ENCODE measurements at places on chromosomes 12 and 14.

DNA sequence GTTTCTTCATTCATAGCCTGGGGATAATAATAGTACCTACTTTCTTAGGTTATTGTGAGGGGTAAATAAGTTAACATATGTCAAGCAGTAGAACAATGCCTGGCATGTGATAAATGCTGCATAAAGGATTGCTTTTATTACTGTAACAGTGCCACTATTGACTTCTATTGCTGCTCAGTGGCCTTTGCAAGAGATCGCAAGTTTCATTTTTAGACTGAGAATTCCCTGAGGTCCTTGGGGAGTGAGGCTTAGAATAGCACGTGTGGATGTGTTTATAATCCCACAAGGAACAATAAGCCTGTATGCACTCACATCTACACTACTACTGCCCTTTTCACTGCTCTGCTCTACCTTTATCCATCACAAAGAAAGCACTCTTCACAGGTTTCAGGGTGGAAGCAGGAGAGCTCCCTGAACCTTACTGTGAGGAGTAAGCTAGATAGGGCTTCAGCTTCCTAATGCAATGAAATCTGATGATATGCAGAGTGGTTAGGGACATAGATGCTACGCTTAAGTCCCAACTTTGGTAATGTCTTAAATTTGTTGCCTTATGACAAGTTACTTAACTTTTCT, 302.6 kb downstream of the SNAPC1 start:
- DNase-seq, result no peak

DNA sequence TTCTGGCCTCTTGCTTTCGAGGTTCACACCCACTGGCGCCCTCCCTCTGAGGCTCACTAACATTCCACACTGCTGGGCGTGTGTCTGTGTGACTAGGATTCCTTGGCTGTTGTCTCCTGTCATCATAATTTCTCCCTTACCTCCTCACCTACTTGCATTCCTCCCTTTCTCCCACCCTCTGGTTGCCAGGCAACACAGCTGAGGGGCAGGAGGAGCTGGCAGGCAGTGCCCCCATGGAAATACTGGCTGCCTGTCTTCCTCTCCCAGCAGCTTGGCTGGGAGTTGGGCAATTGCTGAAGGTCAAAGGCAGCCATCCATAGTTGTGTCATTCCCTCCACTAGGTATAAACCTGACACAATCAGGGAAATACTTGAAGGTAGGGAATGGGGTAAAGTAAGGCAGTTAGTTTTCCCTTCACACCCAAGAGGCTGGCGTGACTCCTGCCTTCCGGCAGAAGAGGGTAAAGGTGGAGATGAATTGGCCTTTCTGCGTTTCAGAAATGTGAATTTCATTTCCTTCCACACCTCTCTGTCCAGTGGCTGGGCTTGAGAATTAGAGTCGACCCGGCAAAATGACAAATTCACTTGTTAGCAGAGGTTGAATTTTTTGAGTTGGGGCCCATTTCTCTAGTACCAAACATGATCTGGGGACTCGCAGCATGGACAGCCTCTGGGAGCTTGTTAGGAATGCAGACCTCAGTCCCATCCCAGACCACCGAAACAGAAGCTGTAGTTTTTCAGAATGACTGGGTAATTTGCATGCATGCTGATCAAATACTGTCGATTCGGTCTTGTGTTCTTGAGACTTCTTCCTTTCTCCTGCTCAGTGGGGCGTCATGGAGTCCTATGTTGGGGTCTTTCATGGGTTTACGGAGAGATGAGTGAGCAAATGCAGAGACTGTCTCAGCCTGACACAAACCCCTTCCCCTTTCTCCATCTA, 24.3 kb upstream of the EMP1 start:
- DNase-seq, result no peak

DNA sequence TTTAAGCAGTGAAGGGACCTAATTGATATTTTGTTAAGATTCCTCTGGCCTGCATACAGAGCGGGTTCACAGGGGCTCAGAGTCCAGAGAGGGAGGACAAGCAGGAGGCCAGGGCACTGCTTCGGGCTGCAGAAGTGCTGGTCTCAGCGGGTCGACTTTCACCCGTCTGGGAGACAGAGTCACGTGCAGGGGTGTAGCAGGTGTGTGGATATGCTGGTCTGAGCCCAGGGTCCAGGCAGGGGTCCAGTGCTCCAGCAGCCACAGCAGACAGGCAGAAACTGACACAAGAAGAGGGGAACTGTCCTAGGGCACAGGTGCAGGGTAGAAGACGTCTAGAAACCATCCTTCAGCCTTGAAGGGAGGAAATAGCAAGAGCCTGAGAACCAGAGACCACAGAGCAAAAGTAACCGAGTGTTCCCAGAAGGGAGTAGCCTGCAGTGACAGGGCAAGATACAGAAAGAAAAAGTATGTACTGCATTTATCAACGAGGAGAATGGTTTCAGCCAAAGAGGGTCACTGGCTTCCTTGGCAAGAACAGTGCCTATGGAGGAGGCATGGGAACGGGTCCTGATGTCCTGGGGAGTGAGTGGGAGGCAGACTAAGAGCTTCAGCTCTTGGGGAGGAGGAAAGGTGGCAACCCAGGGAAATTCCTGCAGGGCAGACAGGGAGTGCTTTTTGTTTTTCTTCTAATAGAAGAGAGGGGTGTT, 28.7 kb downstream of the FBXO21 start:
- DNase-seq, result no peak

DNA sequence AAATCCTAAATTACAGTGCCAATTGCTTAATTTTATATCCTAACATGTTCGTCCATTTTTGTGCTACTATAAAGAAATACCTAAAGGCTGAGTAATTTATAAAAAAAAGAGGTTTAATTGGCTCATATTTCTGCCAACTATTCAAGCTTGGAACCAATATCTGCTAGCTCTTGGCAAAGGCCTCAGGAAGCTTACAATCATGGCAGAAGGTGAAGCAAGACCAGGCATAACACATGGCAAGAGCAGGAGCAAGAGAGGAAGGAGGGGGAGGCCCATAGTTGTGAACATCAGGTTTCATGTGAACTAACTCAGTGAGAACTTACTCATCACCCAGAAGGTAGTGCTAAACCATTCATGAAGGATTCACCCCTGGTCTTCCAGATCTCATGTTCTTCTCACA, 494.3 kb downstream of the CCER1 start:
- DNase-seq, result no peak

- no peak for DNase-seq
Measured at GRCh38 chr14:59358102-59358501, 107.1 kb downstream of the GPR135 start.

GRCh38 chr14:52067873-52068614, 815 bp downstream of the NID2 start:
- no peak for DNase-seq

- no peak for DNase-seq
Measured at GRCh38 chr14:61537563-61538463, 157.5 kb upstream of the HIF1A start.

- no peak for DNase-seq
Measured at GRCh38 chr14:24013654-24014514, 25.2 kb downstream of the DHRS4L2 start.

DNA sequence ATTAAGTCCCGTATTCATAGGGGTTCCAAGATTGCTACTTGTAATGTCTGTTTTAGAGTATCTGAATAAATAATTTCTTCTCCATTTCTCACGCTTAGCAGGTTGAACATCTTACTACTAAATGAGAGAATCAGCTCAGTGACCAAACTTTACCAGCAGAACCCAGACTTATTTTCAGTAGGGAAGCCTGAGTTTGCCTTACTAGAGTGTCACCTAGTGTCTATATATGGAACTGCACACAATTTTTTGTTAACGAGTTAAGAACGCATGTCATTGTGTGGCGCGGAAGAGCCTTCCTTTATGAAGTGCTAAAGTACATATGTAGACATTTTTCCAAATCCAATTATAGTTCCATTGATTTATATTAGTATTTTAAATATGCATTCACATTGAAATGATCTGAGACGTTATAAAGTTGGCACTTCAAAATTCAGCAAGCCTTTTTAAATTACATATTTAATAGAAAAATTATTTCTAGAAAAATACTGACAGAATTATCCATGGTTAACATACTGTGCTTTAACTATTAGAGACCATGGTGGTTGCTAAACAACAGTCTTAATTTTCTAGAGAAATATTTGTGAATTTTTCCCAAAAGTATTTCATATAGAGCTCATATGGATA, 88.3 kb downstream of the RPS29 start:
- no peak for DNase-seq

DNA sequence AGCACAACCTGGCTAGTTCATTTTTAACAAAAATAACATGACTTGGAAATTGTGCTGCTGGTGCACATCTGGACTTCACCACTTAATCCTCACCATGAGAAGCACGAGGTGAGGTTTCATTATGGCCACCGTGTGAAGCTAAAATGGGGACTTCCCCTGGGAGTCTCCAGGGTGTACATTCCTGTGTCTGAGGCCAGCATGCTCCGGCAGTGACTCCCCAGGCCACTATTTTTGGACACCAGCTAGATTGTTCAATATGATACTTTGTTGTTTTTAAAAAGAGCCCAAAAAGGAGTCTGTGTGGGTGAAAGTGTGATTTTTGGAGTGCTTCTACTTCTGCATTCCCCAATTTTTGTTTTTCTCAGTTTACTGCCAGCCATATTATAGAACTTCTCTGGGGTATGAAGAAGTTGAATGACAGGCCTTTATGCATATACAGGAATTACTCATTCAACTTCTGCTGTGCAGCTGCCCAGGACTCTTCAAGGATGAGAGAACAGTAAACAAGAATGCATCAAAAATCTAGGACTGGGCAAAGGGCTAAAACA, 16.9 kb upstream of the AICDA start:
- no peak for DNase-seq

DNA sequence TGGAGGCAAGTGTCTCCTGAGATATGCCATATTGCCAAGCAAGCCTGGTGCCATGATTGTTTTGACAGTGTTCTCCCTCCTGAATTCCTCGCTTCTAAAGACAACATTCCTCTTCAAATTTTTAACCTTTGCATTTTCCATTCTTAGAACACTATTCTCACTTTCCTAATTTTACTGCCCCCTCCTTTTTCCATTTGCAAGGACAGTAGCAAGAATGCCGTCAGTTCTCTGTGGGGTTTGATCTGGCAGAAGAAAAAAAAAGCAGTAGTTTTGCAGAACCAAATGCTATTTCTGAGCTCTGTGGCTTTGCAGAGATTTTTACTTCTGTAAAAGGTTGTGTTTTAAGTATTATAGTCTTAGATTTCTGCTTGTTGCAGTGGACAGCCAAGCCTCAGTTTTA, 295.2 kb downstream of the NUAK1 start:
- no peak for DNase-seq

DNA sequence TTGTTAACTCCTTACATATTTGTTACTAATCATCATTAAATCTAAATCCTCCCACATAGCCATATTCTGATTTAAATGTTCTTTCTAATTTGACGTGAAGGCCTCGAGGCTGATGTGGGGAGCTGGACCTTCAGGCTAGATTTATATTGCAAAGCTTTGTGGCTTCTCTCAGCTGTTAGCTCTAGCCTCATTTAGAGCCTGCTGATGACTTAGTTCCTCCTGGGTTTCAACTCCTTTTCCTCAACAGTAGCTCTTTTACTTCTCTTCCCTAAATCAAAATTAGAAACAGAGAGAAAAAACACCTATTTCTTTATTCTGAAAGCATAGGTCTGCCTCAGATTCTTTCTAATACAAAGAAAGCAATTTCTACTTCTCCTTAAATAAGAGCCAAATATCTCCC, 477.5 kb upstream of the CCDC196 start:
- no peak for DNase-seq

- no peak for DNase-seq
Measured at GRCh38 chr14:55500219-55500701, 59.8 kb upstream of the TBPL2 start.

DNA sequence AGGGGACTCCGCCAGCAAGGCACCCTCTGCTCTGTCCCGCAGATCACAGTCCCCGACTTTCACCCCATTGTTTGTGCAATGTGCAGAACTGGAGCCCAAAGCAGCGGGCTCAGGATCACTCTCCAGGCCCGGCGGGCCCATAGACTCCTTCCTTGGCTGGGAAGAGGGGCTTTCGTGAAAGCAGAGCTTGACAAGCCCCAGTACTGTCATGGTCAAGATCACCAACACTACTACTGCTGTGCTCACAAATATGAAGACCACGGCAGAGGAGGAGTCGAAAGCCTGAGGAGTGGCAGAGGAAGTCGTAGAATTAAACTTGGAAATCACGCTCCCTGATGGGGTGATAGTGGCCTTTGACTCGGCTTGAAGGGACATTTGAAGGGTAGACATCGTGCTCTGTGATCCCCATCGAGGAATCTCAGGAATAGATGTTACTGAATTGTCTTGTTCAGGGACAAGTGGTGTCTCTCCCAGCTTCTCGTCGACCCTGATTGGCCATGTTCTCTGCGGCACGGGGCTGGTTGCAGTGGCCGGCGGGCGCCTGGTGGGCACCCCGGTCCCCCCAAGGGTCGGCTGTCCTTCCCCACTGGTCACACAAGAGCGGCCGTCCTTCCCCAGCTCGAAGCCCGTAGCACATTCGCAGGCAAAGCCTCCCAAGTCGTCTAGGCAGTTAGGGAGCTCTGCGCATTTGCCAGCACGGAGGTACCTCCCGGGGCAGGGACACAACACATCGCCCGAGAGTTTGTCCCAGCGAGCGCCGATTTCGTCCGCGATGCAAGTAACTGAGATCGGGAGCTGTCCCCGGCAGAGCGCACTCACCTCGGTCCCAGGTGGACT, 1.1 kb downstream of the CLEC14A start:
- no peak for DNase-seq

DNA sequence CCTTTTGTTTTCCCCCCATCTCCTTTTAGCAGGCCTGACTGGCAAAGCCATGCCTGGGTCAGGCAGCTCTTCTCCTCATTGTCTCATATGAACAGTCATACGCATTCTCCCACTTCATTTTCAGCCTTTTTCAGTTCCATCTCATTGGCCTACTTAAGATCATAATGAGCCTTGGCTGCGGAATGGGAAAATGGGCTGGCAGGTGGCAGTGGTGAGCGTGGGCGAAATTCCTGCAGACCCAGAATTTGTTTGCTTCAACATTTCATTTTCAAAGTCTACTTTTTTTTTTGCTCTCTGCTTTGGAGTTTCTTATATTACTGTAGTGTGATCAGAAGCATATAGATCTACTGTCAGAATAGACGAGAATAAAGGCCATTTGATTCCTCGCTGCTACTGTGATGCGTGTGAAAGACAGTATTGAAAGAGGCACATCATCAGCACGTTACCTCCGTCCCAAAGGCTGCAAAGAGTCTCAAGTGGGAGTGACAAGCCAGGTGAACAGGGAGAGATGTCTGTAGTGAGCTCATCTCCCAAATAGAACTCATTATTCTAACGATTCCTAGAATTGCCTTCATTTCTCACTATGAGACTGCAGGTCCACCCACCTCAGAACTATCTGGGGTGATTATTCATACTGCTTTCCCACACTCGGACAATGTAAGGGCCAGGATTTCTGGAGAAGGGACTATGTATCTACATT, 73.7 kb downstream of the TBK1 start:
- DNase-seq, result no peak

DNA sequence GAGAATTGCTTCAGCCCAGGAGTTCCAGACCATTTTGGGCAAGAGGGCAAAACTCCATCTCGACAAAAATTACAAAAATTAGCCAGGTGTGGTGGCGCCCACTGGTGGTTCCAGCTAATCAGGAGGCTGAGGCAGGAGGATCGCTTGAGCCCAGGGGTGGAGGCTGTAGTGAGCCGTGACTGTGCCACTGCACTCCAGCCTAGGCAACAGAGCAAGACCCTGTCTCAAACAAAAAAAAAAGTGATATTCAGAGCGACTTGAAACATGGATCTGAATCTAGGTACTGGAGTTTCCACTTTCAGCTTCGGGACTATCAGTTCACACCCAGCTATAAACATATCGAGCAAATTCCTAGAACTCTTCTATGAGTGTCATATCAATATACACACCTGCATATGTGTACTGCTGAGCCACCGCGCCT, 16.3 kb upstream of the RNF34 start:
- no peak for DNase-seq
